HTR-8/SVneo (cell line): ENCODE measurements at places on chromosomes 16 and 17.

GRCh38 chr17:64420143-64420670, 28.7 kb upstream of the MILR1 start:
- DNase-seq, result peak; percentile 77

DNA sequence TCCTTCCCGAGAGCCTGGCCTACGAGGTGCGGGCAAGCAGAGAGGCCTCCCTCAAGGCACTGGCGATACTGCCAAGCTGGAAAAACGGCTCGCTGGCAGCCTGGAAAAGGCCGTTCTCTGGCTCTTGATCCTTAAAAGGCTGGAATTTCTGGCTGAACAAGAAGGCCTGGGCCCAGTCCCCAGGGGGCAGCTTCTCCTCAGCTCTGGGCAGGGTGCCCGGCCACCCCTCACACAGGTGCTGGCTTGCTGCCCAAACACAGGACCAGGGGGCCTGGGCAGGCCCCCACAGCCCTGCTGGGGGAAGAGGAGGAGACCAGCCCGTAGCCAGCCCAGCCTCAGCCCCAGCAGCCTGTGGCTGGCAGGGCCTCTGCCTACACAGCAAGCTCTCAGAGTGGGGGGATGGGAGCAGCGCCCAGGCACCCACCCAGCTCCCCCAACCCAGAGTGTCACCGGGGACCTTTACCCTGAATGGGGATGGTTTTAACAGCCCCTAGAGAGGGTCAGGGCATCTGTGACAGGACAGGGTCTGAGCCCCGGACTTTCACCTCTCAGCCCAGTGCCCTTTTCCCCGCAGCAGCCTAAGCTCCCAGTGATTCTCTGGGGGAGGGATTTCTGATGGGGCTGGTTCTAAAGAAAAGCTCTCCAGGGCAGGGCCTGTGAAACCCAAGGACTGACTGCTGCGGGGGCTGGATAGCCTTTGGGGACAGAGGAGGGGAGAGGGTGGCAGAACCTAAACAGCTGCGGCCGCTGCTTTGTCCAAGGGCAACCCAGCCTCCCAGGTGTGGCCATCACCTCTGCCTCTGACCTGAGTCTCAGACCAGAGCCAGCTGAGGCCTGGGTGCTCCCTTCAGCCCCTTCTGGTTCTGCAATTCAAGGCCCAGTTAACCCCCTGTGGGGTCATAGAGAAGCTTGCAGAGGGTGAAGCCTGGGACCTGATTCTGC, 38.6 kb upstream of the TOB1 start:
- DNase-seq, result no peak

DNA sequence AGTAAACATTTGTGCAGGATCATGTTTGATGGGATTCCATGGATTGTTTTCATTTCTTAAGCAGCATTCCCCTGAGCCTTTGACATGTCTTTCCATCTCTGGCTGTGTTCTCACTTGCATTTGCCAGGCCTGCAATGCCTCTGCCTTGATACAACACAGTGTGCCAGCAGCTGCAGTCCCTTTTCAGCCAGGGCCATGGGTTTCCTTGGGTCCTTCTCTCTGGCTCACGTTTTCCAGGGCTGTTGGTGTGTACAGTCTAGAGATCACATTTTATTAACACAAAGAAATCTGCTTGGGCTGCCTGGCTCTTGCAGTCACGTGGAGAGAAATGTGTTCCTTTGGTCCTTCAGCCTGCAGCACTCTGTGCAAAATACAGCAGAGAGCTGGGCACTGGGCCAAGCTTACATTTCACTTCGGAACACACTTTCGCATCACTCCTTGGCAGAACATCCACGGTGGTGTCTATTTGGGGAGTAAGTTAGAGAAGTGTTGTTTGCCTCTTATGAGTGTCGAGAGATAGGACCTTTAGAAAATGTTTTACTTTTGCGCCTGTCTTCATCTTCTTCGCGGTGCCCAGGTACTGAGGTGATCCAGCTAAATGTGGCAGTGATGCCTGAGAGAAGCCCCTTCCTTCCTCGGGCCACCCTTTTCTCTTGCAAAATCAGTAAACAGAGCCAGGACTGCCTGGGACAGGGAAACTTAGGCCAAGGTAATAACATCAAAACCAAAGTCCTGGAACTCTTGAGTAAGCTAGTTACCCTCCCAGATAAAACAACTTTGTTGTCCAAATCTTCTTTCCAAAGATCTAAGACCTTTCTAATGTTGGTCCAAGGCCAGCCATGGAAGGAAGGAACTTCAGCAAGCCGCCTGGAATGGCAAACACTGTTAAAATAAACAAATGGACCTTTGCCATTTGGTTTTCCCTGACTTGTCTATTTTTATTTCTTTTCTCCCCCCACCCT, 20.9 kb downstream of the HLF start:
- no peak for DNase-seq

- no peak for DNase-seq
Measured at GRCh38 chr17:30377574-30378240, 1.0 kb upstream of the CPD start.

DNA sequence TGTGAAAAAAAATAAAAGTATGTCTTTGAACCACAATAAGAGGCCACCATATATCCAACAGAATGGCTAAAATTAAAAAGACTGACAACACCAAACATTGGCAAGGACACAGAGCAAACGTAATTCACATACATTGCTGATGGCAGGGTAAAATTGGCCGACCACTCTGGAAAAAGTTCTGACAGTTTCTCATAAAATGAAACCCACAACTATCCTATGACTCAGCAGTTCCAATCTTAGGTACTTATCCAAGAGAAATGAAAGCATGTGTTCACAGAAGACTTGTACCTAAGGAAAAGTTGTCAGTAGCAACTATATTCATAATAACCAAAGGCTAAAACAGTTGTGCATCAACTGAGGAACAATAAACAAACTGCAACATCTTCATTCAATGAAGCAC, 357.3 kb upstream of the XYLT1 start:
- DNase-seq, result no peak

GRCh38 chr16:86723689-86724088, 145.3 kb downstream of the FOXL1 start:
- no peak for DNase-seq

DNA sequence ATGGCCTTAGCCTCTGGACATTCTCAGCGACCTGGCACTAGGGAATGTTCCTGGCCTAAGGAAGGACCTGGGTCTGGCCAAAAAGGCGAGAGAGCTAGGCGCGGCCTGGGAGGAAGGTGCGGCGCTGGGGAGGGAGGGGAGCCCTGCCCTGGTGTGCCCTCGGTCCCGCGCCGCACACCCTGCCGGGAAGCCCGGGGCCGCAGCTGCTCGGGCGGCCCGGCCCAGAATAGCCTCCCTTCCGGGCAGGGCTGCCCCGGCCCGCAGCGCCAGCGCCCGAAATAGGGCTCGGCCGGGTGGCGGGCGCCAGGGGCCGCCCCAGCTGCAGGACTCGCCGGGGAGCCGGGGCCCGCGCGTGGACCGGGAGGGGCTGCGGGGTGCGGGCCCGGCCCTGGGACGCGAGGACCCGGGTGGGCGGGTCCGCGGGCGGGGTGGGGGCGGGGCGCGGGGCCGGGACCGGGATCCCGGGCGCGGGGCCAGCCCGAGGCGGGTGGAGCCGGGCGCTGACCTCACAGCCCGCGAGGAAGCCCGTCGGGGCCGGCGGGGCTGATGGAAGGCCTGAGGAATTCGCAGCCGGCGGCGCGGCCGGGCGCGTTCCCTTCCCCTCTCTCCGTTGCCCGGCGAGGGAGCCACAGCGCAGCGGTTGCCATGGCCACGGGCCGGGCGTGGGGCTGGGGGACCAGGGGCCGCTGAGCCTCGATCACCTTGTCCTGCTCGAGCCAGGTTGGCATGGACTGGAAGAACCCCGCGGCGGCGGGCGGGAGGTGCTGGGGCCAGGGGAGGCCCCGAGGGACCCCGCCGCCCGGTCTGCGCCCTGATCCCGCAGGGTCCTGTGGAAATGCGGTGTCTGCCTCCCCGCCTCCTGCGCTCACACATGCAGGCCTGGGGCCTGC, 18.1 kb downstream of the SOCS3 start:
- DNase-seq, result no peak

GRCh38 chr17:71337938-71338337, 782.9 kb upstream of the SOX9 start:
- DNase-seq, result no peak

DNA sequence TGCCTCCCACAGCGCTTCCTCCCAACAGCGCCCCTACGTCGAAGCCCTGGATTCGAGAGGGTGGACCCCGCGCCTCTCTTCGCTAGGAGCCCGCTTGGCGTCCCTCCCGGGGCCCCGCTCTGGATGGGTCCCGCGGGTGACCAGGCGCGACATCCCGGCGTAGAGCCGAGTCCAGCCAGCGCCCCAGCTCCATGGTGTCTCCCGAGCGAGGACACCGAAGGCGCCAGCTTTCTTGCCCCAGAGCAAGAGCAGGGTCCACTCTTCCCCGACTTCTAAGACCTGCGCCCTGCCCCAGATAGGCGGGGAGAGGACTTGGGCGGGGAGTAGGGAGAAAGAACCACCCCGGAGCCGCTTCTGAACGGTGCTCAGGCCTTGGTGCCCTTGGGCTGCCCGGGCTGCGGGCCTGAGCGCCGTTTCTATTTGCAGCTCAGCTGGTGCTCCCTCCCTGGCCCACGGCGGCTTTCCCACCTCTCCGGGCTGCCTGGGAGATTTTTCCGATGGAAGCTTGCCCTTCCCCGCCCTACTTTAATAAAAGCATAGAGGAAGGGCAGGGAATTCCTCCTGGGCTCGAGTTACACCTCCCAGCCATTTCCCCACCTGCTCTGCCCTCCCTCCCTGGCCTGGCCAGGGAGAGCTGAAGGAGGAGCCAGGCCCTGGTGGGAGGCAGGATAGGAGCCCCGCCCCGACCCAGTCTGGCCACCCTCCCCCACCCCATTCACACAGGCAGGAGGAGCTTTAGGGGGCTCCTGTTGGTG, 1.8 kb downstream of the MMP15 start:
- peak; percentile 72 for DNase-seq

- no peak for DNase-seq
Measured at GRCh38 chr17:41451154-41451728, 10.5 kb upstream of the KRT38 start.

GRCh38 chr16:12160249-12160648, 183.7 kb downstream of the SNX29 start:
- no peak for DNase-seq

- DNase-seq, result no peak
Measured at GRCh38 chr16:87384162-87384874, 742 bp upstream of the FBXO31 start.

GRCh38 chr16:55901566-55902217, 26.5 kb upstream of the CES5A start:
- no peak for DNase-seq

DNA sequence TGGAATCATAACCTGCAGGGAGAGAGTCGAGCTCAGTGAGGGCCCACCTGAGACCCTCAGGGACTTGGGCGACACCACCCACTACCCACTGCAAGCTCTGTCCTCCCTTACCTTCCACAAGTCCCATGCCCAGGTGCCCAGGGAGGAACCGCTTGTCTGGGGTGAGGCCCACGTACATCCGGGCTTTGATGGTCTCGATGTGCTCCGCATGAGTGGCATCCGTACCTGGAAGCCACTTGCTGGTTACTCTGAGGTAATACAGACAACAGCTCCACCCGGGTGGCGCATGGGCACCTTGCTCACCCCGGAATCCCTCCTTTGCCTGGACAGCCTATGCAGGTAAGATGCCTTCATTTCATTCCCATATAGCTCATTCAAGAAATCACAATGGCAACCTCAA, 24.8 kb downstream of the MIEF2 start:
- no peak for DNase-seq

DNA sequence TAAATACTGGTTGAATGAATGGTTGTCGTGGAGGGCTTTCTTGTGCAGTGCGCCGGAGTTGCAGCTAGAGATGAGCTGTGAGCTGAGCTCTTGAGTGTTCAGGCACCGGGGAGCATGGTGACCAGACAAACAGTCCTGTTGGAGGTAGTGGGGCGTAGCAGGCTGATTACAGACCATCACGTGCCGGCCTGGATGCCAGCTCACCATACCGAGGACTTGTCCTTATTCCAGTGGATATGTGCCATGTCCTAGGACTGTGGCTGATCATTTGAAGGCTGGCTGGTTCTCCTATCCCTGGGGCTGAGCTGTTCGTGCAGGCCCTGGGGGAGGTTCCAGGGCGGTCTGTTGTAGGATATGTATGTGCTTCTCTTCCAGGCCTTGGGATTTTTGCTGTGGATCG, 60.0 kb downstream of the ABCC1 start:
- DNase-seq, result no peak
